ENCODE measurements at places on chromosomes 11 and 22.

DNA sequence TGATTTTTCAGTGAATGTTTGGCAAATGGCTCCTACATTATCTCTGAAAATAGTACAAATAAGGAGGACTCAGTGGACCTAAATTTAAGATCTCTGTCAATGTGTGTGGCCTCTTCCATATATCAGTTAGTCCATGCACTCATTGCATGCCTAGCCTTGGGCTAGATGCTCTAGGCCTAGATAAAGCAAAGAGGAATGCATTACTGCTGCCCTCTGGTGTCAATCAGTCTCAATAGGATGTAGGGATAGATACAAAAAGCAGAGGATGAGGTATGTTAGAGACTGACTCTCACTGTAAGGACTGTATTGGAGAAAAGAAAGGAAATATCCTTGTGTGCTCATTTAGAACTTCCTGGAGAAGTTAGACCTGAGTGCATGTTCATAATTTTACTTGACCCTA lies 42.0 kb downstream of the MS4A2 start:
- DNase-seq, result no peak

DNA sequence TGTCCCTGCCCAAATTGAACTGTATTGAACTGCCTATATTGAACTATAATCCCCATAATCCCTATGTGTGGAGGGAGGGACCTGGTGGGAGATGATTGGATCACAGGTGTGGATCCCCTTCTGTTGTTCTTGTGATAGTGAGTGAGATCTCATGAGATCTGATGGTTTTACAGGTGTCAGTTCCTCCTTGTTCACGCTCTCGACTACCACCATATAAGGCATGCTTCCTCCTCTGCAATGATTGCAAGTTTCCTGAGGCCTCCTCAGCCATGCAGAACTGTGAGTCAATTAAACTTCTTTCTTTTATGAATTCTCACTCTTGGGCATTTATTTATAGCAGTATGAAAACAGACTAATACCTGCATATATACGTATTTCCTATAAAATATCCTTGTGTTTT lies 206.5 kb upstream of the PDGFD start:
- DNase-seq, result no peak

- no peak for DNase-seq
Measured at GRCh38 chr11:79050786-79051185, 390.0 kb downstream of the TENM4 start.

GRCh38 chr11:100831929-100832494 lies 144.9 kb downstream of the ARHGAP42 start:
- no peak for DNase-seq

DNA sequence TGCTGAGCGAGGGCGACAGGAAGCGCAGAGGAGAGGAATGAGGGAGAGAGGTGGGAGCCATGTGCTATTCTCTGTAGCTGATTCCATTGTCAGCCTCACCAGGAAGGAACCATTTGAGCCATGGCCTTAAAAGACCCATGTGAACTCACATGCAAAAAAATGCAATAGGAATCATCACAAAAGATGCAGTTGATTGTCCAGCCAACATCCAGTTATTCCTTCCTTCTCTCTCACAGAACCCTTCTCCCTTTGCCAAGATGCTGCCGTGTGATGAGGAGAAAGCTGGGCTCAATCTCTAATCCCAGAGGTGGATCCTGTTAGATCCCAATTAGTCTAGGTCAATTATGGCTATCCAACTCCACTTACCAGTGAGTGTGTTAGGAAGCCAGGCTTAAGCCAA lies 58.2 kb upstream of the RRAS2 start:
- DNase-seq, result no peak

DNA sequence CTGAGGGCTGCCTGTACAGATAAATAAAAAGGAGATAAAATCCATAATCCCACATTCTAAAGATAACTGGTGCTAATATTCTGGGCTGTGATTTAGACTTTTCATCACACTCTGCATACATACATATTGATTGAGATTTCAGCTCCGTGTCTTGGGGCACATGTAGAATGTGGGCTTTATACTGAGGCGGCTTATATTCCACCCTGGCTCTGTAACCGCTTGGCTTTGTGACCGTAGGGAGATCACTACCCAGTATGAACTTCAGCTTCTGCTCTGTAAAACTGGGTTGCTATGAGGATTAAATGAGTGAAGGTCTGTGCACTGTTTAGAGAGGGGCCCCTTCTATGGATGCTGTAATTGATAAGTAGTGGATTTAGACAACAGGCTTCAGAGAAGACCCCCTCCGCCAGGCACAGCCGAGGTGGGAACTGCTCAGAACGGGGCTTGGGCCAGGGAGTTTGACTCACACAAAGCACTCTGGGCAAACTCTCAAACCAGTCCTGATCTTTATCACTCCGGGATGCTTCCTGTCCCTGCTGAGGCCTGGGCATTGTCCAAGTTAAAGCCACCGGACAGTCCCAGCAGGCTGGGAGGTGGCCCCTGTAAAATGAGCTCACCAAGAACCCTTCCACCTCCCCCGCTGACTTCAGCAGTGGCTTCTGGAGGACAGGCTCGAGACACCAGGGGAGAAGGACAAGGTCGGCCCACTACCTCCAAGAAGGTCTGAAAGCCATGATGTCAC lies 17.2 kb downstream of the KIAA1671 start:
- DNase-seq, result no peak

DNA sequence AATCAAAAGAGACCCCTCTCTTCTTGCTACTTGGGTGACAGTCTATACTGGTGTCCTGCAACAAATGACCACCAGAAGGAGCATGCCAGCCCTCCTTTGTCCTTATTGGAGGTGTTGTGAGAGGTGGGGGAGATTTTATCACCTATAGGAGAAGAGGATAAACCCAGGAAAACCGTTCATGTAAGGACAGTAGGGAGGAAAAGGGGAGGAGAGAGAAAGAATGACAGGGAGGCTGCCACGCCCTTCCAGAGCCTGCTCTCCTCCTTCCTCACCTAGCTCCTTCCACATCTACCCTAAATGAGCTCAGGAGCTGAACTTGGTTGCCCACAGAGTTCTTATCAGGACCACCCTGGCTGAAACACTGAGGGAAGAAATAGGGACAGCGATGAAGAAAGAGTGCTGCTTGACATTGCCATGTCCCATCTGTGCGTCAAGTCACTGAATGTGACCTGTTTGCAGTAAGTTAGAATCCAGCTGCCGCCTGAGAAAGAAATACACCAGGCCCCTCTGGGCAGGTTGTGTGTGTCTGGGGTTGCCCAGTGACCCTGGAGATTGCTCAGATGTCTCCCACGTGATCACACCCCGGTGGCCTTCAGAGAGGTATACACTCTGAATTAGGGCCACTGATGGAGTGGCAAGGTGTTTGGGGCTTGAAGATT lies 40.4 kb upstream of the ETS1 start:
- DNase-seq, result no peak

GRCh38 chr22:43501878-43502277 lies 90.1 kb downstream of the MPPED1 start:
- DNase-seq, result no peak

GRCh38 chr11:16926883-16927626 lies 87.2 kb downstream of the PLEKHA7 start:
- DNase-seq, result no peak

DNA sequence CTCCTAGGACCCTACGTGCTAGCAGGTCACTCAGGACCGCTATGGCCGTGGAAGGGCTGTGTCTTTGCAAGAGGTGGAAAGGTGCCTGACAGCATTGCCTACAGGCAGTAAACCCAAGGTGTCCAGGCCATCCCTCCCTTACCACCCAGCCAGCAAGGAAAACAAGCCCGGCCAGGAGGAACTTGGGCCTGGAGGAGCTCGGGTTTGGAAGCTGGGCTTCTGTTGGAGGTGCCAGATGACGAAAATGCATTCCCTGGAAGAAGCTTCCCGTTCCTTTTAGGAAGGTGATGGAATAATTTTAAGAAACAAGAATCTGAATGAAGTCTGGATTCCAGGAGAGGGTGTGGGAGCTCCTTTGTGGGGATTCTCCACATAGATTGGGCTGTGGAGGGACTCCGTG lies 23.6 kb downstream of the FBLN1 start:
- no peak for DNase-seq

GRCh38 chr22:28105413-28105812 lies 186.4 kb upstream of the PITPNB start:
- no peak for DNase-seq

DNA sequence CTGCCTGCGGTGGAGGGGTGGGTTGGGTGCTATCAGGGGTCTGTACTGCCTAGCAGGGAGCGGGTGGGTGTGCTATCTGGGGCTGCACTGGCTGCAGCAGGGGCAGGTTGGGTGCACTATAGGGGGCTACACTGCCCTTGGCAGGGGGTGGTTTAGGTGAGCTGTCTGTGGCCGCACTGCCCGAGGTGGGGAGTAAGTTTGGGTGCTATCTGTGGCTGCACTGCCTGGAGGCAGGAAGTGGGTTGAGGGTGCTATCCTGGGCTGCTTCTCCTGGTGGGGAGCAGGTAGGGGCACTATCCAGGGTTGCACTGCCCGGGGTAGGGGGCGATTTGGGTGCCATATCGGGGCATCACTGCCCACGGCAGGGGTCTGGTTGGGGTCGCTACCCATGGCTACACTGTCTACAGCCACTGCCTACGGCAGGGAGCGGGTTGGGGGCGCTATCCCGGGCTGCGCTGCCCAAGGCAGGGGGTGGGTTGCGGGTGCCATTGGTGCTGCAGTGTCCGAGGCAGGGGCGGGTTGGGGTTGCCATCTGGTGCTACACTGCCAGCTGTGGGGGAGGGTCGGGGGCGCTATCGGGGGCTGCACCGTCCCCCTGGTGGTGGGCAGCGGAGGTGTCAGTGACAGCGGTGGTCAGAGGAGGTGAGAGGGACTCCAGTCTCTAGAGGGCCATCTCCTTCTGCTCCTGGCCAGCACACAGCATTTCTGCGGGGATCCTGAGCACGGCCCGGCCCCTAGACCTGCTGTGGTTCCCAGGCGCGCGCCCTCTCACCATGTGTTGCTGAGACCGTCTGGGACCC lies 1.3 kb upstream of the RFPL2 start:
- no peak for DNase-seq

DNA sequence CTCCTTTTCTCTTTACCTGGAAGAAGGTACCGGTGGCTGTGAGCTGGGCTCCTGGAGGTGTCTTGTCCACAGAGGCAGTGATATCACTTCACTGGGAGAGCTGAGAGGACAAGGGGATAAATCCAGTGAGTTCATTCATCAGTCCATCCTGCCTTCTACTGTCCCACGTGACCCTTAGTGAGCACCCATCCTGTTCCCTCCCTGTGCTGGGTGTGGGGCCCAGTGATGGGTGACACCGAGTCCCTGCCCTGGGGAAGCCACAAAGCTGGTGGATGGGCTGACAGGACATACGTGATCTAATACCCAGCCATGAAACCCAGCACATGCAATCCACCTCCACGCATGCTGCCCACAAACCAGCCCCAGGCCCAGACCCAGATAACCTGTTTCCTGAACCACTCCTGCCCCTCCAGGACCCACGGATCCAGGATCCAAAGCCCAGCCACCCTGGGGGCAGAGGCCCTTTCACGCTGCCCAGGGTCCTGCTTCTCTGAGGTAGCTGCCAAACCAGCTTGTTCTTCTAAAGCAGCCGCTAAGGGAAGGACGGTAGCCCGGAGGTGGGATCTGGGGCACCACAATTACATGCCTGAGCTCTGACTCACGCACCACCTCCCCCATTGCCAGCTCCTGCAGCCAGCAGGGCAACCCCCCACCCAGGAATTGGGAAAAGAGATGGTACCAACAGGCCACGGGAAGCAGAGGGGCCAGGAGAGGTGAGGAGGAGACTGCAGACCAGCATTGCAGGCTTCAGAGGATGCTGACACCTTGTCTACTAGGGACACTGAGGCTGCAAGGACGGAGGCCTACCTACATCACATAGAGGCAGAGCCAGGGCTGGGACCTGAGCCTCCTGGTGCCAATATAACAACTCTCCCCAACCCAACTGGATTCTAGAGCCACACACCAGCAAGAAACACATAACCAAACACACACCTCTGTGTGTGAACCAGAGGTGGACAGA lies 35.2 kb downstream of the GDPD5 start:
- no peak for DNase-seq

GRCh38 chr11:76237914-76238313 lies 31.6 kb upstream of the WNT11 start:
- DNase-seq, result no peak

DNA sequence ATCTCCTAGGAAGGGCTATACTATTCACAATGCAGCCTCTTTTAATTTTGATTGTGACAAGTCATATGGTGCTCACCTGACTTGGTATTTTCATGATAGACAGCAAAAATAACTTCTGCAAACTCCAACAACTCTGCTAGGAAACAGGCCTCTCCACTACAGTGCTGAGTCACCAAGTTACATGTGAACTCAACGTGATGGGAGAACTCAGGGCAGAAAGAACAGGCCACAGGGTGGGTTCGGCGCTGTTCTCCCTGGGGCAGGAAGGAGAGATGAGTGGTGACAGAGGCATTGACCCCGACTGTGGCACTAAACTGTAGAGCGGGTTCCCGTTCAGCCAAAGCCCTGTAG lies 76.6 kb upstream of the UCP3 start:
- DNase-seq, result no peak

DNA sequence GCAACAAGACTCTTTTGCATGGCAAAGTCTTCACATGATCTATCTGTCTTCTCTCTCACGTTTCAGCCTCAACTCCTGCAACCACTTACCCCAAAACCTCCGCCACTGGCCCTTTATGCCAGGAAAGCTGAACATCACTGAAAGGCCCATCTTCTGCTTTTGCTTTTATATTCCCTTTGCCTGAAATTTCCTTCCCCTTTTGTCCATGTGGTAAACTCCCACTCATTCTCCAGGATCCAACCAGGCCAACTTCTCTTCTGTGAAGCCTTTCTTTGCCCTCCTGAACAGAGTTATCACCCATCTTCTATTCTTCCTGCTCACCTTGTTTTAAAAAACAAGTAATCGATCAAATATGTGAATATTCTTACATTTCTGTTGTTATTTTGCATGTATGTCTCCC lies 117.8 kb downstream of the WNT11 start:
- no peak for DNase-seq

- no peak for DNase-seq
Measured at GRCh38 chr11:129703846-129704245, 111.8 kb upstream of the TMEM45B start.

DNA sequence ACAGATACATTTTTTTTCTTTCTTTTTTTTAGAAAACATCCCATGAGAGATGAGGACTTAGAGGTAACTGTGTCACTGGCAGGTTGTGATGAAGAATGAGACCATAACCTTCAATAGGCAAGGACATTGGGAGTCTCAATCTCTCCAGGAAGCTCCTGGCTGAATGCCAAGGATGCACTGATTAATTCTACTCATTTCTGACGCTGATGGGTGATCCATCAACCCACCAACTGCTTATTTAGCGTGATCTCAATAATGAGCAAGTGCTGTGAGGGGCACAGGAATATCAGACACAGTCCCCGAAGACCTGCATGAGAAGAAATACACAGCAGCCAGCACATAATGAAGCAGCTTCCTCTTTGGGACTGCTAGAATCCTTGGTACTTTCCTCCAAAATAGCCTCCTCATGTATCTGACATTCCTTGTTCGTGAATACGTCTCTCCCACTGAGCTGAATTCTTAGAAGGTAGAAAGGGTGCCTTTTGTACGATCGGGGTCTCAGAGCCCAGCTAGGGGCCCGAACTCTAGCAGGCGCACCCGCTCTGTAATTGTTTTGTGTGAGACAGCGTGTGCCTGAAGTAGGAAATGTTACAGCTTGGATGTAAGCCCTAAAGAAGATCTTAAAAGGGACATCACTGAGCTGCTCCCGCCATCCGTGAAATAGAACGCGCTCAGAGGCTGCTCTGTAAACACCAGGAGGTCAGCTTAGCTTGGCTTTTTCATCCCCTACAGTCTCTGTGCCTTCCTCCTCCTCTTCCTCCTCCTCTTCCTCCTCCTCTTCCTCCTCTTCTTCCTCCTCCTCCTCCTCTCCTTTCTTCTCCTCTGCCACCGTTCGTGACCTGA lies 7.2 kb downstream of the CLMP start:
- DNase-seq, result no peak

GRCh38 chr11:82872377-82873150 lies 27.7 kb downstream of the PRCP start:
- DNase-seq, result no peak

All from effector CD4-positive, alpha-beta T cell (primary cell).